ENCODE measurements at places on chromosomes 4 and X.

GRCh38 chr4:158053086-158053485, 119.7 kb downstream of the GASK1B start:
- DNase-seq = no peak

- DNase-seq = no peak
Measured at GRCh38 chr4:81459228-81459627, 12.5 kb downstream of the RASGEF1B start.

DNA sequence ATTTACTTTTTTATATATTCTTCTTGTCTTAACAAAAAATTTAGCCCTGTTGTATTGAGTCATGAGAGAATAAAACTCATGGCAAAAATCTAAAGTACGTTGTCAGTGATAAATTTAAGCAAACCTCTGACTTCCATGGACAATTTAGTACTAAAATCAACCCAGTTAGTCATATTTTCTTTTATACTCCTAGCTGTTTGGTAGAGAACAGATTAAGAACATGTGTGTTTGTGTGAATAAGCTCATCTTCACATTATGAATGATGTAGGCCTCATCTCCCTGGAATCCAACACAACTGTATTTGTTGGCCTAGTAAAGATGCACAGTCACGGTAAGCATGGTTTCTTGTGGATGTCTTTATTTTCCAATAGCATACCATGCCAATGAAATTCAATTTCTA, 40.8 kb upstream of the FAM47B start:
- no peak for DNase-seq

- no peak for DNase-seq
Measured at GRCh38 chrX:70042399-70043371, 7.1 kb downstream of the AWAT2 start.

- DNase-seq = no peak
Measured at GRCh38 chr4:144374065-144374464, 233.5 kb upstream of the GYPA start.

DNA sequence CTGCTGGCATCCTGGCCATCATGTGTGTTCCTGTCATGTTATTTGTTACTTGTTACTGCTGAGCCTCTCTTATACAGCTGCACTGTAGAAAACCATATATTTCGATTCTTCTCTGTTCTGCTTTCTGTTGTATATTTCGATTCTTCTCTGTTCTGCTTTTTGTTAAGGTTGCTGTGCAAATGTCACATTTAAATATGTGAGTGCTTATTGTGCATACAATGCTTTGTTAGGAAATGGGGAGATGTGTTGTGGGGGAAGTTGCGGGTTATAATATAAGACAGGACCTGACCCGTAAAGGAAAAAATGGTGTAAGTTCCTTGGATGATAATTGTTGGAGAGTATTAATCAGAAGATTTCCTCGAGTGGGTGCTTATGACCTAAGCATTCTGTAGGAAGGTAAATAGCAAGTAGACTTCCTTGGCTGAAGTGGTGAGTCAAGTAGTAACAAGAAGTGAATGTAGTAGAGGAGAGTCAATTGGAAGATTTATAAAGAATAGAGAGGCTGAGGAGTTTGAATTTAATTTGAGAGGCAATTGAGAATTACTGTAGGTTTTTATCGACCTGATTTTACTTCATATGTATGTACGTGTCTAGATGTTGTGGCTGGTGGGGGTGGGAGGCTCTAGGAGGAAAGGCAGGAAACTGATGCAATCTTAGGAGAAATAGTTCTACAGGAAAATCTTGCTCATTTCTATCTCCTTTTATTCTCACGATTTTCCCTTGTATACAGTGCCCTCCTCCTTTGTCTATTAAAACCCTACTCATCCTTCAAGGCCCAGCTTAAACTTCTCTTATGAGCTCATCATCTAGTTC, 8.5 kb downstream of the OGT start:
- no peak for DNase-seq

GRCh38 chrX:50372966-50373365, 97.7 kb downstream of the DGKK start:
- no peak for DNase-seq

GRCh38 chr4:124192544-124192943, 520.0 kb downstream of the ANKRD50 start:
- no peak for DNase-seq
